ENCODE measurements at places on chromosomes 1 and 21.

DNA sequence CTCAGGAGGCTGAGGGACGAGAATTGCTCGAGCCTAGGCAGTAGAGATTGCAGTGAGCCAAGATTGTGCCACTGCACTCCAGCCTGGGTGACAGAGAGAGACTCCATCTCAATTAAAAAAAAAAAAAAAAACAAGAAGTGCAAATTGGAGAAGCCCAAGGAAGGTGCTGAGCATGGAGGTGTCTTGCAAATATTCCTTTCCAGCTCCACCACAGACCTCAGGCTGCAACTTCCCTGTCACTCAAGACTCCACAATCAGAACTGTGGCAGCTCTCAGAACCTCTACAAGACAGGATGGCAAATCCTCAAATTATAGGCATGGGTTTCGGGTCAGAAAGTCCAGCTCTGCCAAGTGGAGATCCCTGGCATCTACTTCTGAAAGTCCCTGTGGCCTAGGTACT, 104.4 kb upstream of the TIAM1 start:
- no peak for DNase-seq

DNA sequence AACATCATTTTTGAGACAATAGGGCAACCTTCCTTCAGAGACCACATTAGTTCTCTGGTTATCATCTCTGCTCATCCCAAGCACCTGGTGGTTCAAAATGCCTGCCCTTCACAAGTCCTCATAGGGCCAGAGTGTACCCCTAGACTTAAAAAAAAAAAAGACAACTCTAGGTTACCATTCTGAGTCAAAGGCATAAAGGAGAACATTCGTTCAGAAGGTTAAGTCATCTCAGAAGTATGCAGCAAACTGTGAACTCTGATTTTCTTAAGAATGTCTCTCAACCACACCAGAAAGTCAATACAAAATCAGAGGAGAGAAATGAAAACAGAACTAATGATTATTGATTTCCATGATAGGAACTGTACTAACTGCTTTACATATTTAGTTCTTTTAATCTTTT, 9.2 kb upstream of the BEND5 start:
- no peak for DNase-seq

- no peak for DNase-seq
These were observed 3.9 kb upstream of the POU3F1 start for GRCh38 chr1:38050397-38051078.

- no peak for DNase-seq
These were observed 78.5 kb downstream of the ITPKB start for GRCh38 chr1:226660410-226661182.

DNA sequence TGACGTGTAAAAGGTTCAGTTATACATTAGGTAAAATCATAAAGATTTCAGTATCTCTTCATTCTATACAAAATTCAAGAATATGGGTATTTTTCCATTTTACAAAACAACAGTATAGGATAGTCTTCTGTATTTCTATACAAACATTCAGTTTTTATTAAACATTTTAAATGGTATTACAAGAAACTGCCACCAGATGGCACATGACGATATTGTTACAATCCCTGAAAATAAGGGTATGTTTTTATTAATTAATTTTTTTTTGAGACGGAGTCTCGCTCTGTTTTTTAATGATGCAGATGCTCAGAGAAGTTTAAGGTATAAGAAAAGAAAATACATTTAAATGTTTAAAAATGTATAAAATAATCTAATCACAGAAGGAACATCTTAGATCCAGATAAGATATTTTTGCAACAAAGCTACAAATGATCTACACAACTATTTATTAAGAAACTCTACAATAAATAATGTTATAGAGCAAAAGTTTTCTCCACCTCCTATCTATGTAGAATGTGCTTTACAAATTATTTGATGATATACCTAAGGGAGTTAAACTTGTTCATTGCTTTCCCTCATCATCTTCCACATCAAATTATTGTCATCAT, 23.5 kb upstream of the RSBN1 start:
- DNase-seq: no peak

GRCh38 chr1:36625935-36626310, 143.2 kb upstream of the CSF3R start:
- DNase-seq: no peak

DNA sequence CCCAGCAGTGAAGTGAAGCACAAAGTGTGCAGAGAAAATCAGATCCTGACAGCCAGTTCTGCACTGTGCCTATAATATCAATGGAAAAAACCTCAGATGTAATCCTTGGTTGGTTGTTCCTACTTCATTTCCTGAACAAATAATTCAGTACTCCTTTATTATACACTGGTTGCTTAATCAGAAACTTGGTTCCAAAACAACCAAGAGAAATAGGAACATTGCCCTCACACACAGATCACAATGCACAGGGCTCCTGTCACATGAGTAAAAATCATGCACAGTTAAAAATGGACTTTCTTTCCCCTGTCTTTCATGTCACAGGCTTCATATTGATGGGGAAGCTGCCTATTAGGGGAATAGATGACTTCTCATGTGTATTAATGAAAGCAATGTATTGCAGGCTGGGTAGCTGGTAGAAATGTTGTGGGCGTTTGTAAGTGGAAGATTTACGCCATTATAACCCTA, 9.7 kb downstream of the DNASE2B start:
- DNase-seq: no peak

DNA sequence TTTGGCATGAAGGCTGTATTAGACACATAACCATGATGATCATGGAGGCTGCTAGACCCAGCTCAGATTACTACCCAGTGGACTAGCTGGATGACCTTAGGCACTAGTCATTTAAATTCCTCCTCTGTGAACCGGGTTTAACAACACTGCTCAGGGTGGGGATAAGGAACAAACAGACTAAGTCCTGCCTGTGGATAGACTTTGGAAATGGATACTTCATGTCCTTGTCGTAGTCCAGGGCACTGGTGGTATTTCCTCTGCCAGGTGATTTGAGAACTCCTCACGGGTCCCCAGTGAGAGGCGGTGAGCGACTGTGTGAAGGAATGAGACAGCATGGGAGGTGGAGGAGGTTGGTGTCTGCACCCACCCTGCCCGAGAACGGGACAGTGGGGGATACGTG, 72.9 kb upstream of the SELENON start:
- DNase-seq: no peak

GRCh38 chr21:28310171-28310685, 682.4 kb downstream of the LTN1 start:
- no peak for DNase-seq

DNA sequence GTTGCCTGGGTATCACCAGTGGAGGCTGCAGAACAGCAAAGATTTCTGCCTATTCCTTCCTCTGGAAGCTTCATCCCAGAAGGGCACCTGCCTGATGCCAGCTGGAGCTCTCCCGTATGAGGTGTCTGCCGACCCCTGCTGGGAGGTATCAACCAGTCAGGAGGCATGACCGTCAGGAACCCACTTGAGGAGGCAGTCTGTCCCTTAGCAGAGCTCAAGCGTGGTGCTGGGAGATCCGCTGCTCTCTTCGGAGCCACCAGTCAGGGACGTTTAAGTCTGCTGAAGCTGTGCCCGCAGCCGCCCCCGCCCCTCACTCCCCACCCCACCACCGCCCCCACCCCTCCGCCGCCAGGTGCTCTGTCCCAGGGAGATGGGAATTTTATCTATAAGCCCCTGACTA, 23.1 kb upstream of the HFM1 start:
- no peak for DNase-seq

DNA sequence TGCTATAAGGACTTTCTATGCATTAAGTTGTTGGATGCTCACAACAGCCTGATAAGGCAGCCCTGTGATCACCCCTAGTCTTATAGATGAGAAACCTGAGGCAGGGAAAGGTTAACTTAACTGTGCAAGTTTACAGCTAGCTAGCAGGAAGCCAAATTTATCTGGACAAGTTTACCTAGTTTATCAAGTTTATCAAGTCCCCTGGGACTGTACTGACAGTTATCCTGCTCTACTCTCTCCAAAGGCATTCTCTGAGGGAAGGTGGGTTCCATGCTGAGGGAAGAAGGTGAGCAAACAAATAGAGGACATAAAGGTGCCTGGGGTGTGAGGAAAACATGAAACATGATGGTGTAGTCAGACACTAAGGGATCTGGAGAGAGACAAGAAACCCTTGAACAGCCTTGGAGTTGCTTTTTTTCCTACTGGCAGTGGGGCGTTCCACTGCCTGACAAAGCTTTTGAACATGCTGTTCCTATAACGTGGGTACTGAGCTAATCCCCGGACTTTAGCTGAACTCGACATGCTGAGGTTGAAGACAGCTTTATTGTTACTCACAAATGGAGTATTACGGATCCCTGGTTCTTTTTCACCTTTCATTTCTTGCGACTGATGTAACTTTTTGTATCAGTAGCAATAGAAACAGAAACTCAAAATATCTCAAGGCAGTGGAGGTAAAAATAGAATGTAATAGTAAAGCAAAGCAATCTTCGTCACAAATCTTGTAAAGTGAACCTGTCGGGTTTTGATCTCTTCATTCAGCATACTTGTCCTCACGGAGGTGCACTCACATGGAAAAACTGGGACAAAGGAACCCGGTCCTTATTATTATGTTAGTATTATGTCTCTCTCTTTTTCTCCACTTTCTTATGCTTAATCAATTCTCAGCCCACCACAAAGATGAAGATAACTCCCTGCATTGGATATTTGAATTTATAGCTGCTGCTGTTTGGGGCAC, 42.4 kb upstream of the ESRRG start:
- DNase-seq: no peak

GRCh38 chr1:227945891-227946623, 1.7 kb downstream of the WNT9A start:
- DNase-seq: no peak

All from activated CD8-positive, alpha-beta memory T cell treated with anti-CD3 and anti-CD28 coated beads for 1 hour (primary cell).